Activated CD8-positive, alpha-beta memory T cell treated with anti-CD3 and anti-CD28 coated beads for 48 hours (primary cell): ENCODE measurements at places on chromosomes 12 and 14.

- no peak for DNase-seq
Measured at GRCh38 chr12:59181196-59181777, 261.0 kb upstream of the LRIG3 start.

- DNase-seq: no peak
Measured at GRCh38 chr12:16524378-16524777, 81.6 kb downstream of the LMO3 start.

DNA sequence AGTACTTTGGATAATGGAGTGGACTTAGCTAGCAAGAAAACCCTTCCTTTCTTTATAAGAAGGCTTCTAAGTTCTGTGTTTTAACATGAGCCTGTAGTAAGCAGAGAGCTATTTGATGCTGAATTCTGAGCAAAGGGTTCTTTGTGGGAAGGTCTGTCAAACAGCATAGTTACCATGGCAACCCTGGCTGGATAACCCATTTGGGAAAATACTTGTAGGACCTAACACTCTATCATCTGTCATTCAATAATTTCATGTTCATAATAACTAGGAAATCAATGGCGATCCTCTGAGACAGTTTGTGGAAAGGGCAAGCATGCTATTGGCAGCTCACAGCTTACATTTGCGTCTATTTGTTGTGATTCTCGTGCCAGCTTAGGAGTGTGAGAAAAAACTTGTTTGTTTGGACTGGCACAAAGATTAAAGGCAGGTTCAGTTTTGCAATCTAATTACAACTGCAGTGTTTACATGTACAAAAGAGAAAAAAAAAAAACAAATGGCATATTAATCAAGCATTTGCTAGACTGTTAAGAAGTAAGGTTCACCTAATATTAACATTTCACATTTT is 219.2 kb downstream of the PDZRN4 start:
- no peak for DNase-seq

DNA sequence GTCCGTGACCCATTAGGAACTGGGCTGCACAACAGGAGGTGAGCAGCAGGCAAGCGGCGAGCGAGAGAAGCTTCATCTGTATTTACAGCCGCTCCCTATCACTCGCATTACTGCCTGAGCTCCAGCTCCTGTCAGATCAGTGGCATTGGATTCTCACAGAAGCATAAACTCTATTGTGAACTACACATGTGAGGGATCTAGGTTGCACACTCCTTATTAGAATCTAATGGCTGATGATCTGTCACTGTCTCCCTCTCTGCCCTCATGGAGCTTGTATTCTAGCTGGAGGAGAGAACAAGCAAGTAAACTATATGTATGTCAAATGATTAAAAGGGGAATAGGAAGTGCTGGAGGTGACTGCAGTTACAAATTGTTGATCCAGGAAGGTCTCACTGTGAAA is 479.1 kb downstream of the EGLN3 start:
- DNase-seq: no peak

- no peak for DNase-seq
Measured at GRCh38 chr12:50024805-50025186, 498 bp downstream of the RACGAP1 start.

DNA sequence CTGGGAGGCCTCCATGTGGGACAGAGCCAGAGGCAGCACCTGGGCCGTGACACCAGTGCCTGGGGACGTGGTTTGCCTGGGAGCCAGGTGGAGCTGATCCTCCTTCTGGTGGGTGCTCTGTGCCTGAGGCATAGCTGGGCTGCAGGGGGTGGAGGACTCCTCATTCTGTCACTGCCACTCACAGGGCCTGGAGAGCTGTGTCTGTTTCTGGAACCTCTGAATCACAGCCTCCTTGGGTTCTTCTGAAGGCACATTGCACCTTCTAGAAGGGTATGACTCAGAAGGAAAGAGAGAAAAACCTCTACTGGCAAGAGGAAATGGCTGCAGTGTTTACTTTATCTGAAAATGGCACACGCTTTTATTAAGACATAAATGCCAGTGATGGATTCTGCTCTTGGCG is 659.8 kb downstream of the VRK1 start:
- no peak for DNase-seq

GRCh38 chr12:96774496-96775256 is 132.4 kb upstream of the NEDD1 start:
- DNase-seq: no peak

GRCh38 chr14:47435331-47435965 is 240.0 kb downstream of the MDGA2 start:
- no peak for DNase-seq

GRCh38 chr12:54432815-54433164 is 13.7 kb upstream of the ITGA5 start:
- DNase-seq: no peak

GRCh38 chr12:94271351-94271750 is 123.0 kb downstream of the PLXNC1 start:
- DNase-seq: no peak

- no peak for DNase-seq
Measured at GRCh38 chr14:22526744-22527143, 62.3 kb downstream of the DAD1 start.

GRCh38 chr12:74689071-74689655 is 151.5 kb downstream of the ATXN7L3B start:
- DNase-seq: no peak

DNA sequence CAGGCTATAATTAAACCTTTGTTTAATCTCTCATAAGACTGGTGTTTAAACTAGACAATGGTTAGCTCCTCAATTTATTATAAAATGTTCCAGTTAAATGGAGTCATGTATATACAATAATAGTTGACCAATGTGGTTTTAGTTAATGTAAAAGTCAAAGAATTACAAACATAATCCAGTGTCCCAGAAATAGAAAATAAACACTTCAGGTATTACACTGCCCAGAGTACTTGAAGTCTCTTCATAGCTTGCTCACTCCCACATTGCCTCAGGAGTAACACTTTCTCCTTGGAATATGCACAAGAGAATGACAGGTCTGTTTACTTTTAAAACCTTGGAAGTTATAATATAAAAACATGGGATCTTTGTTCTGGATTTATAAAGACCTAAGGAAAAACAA is 60.5 kb downstream of the SLC38A1 start:
- DNase-seq: no peak

DNA sequence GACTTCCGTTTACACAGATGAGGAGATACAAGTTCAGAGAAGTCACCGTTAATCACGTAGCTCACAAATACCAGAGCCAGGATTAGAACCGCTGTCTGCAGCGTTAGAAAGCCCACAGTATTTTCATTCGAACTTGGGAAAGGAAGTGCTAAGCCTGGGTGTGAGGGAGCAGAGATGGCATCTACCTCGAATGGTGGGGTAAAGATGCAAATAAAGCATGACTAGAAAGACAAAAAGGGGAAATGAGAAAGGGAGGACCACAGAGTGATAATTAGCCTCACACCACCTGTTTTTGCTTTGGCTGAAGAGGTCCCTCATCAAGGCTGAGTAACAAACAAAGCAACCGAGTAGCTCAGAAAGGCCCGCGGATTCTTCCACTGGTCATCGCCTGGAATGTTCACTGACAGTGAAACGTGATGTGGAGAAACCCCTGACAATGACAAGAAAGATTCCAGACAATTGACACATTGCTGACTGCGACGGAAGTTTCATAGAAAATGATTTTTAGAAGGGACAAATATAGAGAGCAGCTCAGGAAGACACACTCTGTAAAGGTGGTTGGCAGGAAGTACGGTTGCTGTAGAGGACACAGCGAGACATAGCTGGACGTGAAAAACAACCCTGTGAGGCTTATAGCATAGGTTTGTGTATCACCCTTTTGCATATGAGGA is 31.5 kb upstream of the BHLHE41 start:
- no peak for DNase-seq

DNA sequence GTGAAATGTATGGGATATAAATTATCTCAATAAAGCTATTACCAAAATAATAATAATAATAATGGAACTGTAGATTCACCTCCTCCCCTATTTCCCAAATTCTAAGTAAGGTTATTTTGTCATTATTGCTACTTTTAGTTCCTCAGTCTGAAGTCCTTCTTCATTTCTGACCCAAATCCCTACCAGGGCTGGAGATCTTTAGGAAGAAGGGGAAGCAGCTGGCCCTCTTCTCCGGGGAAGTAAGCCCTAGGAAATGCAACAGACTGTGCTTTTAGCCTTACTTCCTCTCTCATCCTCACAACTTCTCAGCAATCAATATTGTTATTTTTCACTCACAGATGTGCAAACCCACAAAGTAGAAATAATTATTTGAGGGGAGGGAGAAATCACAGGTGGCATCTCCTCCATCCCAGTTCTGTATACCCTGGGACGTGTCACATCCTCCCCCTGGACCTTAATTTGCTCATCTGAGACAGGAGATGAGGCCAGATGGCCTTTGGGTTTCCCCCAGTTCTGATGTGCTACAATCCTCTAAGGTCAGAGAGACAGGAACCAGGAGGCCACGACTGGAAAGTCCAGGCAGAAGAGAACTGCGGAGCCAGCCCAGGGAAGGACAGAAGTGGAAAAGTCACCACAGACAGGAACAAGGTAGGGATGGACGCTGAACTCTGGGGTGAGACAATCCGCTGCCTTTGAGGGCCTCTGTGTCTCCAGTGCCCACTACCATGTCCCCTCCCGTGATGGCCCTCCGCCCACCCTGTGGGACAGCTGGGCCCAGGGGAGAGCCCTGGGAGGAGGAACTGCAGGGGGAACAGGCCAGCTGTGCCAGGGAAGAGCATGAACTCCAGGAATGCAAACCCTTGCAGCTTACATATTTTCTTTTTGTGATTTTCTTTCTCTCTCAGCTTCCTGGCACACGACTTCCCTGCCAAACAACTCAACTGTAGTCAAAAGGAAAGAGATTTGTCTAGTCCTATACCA is 10.6 kb upstream of the TNFRSF1A start:
- no peak for DNase-seq

- no peak for DNase-seq
Measured at GRCh38 chr12:25101092-25101445, 93.9 kb downstream of the DNAI7 start.

- DNase-seq: no peak
Measured at GRCh38 chr12:55716582-55716957, 724 bp downstream of the BLOC1S1 start.

GRCh38 chr14:65748796-65749195 is 336.3 kb downstream of the FUT8 start:
- no peak for DNase-seq

- no peak for DNase-seq
Measured at GRCh38 chr14:102544747-102545460, 35.3 kb upstream of the ANKRD9 start.

DNA sequence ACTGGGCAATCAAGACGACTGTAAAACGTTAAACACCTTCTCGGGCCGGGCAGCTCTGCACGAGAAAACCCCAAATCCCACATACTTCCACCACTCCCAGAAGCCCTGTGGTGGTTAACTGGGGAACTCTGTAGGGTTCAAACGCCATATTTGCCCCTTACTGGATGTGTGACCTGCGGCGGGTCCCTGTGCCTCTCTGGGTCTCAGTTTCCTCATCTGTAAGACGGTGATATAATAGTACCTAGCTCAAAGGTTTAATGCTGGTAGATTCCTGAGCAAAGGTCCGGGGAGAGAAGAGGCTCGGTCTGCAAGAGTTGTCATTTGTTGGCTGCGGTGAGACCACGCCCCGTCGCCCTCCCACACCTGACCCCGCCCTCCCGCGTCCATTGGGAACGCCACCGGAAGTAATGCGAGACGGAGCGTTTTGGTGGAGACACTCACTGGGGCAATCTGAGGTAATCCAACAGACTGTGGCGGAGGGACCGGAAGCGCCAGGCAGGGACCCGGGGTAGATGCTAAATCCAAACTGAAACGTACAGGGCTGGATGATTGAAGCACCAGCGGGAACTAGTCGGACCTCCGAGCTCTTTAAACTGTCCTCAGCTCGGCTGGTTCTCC is 661 bp upstream of the OGFOD2 start:
- DNase-seq: peak; percentile 98

DNA sequence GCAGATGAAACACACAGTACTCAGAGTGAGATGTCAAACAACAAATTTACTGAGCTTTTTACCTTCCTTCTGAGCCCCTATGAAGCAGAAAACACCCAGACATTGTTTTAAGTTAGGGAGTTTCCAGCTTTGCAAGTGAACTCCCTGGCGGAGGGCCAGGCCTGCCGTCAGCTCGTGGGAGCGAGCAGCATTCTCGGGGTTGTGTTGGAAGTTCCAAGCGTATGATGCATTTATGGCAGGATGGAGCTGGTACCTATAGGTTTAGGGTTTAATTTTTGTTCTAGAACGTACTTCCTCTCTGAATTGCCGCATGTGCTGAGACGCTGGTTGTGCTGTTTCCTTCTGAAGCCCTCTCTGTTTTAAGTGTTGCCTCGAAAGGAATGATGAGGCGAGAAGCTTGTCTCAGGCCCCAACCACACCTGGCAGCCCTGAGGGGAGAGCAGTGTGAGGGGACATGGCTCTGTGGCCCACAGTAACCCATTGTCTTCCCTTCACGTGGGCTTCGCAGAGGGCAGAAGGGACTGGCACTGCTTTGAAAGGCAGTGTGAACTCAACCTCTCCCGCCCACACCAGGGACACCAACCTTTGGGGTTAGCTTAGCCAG is 76.6 kb downstream of the SSPN start:
- DNase-seq: no peak
